Inflammatory macrophage treated with lipopolysaccharide for 1 hour (primary cell): ENCODE measurements at places on chromosomes 7 and 10.

GRCh38 chr10:87605628-87606251 lies 53.9 kb upstream of the PAPSS2 start:
- DNase-seq: no peak

DNA sequence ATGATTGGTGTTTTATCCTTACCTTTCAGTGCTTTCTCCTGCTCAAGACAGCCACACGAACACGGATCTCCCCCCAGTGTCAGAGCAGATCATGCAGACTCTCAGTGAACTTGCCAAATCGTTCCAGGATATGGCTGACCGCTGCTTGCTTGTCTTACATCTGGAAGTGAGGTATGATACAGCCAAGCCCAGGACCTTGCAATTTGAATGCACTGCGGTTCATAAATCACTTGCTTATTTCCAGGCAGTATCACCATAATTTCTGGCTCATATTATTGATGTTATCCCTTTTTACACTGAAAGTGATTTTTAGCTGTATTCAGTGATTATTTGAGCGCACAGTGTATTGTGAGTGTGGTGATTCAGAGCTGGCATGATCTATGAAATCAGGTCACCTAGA lies 129.7 kb upstream of the LRGUK start:
- DNase-seq: no peak

DNA sequence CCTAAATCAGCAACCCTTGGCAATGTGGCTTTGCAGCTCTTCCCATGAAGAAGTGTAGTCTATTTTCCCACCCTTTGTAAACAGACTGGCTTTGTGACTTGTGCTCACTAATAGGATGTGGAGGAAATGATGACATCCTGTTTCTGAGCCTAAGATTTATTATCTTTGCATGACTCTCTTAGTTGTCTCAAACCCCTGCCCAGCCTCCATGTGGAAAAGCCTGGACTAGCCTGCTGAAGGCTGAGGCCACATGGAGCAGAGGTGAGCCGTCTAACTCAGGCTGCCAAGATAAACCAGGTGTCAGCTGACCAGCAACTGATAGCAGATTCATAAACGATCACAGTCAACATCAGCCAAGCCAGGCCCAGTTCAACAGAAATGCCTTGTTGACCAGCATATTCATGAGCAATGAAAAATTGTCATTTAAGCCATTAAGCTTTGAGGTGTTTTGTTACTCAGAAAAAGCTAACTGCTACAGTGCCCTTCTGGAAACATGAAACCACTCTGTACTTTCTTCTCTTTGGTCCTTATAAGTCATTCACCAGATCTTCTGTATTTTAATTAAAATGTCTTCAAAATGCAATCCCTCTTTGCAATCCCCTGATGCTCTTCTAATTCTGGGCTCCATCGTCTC lies 586.3 kb upstream of the ANKRD30A start:
- no peak for DNase-seq

- DNase-seq: no peak
These were observed 15.2 kb upstream of the CPA1 start for GRCh38 chr7:130365088-130365487.

- no peak for DNase-seq
These were observed 49.1 kb upstream of the MSMB start for GRCh38 chr10:46094931-46095750.

DNA sequence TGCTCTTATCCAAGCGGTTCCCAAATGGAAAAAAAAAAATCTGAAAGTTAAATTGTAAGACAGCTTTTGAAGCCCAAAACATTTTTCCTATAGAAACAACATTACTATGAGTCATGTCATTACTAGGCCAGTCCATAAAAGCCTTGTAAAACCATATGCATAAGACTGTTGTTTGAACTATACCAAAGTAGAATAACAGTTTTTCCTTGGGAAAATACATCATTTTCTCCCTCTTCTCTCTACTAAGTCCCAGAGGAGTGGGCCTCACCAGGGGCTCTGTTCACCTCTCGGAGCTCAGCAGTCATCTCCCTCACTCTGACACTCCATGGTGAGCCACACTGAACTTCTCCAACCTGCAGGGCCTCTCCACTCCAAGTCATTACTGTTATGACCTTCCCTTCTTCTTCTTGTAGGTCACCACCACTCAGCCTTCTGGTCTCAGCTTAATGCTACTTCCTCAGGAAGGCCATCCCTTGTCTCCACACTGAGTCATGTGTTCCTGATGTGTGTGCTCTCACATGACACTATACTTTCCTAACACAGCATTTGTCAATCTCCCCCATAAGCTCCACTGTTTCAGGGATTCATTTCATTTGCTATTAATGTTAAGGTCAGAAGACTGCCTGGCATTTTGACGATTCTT lies 32.5 kb downstream of the ZNF438 start:
- peak; percentile 93 for DNase-seq

GRCh38 chr7:124009321-124009720 lies 23.5 kb downstream of the TMEM229A start:
- DNase-seq: no peak
